ENCODE measurements at places on chromosomes 2 and 18. TPM values are rescaled to one million over a fixed set of nuclear protein-coding genes. Genes with fewer than 3 reads are reported as not detected.

The C2orf81 gene
- 1.1 TPM for total RNA-seq

- no peak for DNase-seq
Observed at GRCh38 chr2:147030966-147031720, 813.7 kb upstream of the ACVR2A start.

The CUL3 gene
- total RNA-seq = 77.1 TPM

DNA sequence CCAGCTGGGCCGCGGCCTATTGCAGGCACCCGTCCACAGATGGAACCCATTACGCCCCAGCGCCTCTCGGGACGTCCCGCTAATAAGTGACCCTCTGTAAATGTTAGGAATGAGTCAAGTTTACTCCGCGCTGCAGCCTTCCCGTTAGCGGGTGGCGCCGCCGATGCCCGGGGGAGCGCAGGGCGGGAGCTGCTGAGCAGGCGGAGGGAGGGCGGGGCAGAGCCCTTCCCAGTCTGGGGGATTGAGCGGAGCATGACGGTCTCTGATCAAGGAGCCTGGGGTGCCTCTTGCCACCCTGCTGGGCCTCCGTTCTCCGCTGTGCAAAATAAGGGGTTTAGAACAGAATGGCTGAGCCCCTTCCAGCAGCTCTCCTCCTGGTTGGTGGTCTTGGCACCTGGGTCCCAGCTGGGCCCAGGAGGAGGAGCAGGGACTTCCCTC, 10.5 kb downstream of the CROCC2 start:
- DNase-seq = peak; percentile 92

GRCh38 chr18:49008716-49009115, 58.0 kb upstream of the SMAD7 start:
- DNase-seq = no peak

- no peak for DNase-seq
Observed at GRCh38 chr2:172429301-172429968, 2.0 kb downstream of the ITGA6 start.

- no peak for DNase-seq
Observed at GRCh38 chr2:134745023-134745422, 26.2 kb upstream of the TMEM163 start.

DNA sequence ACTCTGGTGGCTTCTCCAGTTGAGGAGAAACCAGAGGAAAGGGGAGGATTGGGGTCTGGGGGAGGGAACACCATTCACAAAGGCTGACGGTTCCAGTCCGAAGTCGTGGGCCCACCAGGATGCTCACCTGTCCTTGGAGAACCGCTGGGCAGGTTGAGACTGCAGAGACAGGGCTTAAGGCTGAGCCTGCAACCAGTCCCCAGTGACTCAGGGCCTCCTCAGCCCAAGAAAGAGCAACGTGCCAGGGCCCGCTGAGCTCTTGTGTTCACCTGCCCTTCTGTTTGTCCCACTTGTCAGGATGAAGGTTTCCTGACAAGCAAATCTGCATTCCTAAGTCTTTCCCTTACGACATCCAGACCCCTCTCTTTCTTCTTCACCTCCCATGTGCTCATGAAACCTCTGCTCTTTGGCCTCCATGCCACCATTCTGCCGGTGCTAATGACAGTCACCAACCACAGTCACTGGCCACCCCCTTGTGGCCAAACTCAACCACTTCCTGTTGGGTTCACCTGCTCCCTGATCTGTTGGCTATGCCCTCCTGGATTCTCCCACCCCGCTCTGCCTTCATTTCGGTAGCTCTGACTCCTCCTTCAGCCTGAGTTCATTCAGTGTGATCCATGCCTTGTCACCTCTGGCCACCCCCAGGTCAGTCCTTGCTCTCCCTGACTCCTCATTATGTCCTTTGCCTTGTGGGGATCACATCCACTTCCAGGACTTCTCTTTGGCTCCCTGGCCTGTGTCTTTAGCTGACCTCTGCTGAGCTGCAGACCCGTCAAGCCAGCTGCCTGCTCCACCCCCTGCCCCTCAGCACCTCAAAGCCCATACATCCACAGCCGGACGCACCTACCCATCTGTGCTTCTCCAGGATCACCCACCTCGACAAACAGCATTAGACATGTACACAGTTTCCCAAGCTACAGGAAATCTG, 17.6 kb downstream of the EMX1 start:
- no peak for DNase-seq

DNA sequence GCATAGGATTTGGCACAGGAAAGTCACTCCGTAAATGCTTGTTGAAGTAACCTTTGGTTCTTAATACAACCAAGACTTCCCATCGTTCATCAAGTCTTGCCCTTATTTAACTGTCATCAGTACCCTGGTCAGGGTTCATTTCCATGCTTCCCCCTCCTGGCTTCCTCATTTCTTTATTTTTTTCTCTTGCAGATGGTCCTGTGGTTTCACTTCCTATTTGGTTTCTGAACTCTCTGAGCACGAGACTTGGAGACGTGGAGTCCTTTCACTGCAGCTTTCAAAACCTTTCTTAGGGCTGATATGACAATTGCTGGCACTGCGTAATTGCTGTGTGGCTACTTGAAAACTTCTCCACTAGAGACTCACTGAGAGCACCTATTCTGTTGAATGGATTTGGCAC, 59.9 kb upstream of the PID1 start:
- DNase-seq = no peak

The CAPN14 gene
- total RNA-seq = 0.10 TPM

GRCh38 chr18:62938487-62938886, 223.1 kb downstream of the PHLPP1 start:
- no peak for DNase-seq

DNA sequence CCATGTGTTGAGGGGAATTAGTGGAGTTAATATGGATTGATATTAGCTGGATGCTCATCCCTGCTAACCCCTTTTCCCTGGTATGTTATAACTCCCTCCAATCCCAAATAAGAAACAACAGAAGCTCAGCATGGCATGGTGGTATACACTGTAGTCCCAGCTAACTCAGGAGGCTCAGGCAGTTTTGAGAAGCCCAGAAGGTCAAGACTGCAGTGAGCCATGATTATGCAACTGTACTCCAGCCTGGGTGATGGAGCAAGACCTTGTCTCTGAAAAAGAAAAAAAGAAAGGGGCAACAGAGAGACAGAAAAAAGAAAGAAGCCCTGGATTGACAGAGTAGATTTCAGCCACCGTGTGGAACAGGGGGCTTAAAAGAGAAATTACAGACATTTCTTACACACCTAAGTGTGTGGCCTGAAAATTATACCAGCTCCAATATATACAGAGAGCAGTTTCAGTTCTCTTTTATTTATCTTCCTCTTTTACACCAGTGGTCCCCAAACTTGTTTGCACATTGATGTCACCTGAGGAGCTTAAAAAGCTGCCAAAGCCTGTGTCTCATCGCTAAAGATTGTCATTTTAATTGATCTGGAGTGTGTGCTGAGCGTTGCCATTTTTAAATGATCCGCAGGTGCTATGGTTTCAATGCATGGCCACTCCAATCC, 203.6 kb downstream of the UBE2E3 start:
- DNase-seq = no peak

- no peak for DNase-seq
Observed at GRCh38 chr2:196242131-196242620, 70.8 kb upstream of the STK17B start.

The FTCDNL1 gene
- total RNA-seq = 4.4 TPM

- no peak for DNase-seq
Observed at GRCh38 chr2:176826356-176826755, 386.2 kb upstream of the HNRNPA3 start.

DNA sequence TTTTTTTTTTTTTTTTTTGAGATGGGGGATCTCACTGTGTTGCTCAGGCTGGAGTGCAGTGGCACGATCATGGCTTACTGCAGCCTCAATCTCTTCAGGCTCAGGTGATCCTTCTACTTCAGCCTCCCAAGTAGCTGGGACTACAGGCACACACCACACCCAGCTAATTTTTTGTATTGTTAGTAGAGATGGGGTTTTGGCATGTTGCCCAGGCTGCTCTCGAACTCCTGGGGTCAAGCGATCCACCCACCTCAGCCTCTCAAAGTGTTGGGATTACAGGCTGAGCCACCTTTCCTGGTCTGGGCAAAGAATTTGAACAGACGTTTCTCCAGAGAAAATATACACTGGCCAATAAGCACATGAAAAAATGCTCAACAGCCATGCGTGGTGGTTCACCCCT, 2.9 kb upstream of the SNRNP200 start:
- no peak for DNase-seq

GRCh38 chr18:62505669-62506494, 16.9 kb upstream of the ZCCHC2 start:
- DNase-seq = no peak

DNA sequence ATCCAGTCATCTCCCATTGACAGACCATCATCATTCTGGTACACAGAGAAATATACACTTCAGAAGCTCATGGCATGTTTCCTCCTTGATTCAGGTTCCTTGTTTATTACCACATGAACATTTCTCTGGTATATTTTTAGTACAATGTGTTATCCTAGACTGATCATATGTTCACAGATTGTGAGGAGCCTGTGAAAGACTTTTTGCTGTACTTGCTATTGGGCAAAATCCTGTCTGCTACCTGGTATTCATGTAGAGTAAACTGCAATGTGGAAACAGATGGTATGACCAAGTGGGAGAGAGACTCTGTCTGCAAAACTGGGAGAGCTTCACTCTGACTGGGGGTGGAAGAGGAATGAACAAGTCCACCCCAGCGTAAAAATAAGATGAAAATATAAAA, 657.2 kb downstream of the IRS1 start:
- no peak for DNase-seq

GRCh38 chr2:110852051-110852450, 119.7 kb downstream of the ACOXL start:
- DNase-seq = peak; percentile 78

DNA sequence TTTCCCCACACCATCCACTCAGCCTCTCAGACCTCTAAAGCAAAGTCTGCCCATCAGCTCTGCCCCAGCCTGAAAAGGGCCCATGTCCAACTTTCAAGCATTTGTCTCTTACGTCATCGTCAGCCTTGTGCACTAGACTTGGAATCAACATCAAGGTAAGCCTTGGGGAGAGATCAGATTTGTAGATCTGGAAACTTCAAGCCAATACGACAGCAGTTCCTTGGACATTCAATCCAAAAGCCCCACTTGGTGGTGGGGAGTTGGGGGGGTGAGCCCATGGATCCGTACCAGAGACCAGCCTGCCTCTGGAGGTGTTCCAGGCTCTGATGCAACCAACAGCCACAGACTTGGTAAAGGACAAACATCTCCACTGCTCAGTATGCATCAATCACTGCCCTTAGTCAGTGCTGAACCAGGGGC, 206.8 kb upstream of the MEIS1 start:
- no peak for DNase-seq

- no peak for DNase-seq
Observed at GRCh38 chr18:57833441-57834101, 30.5 kb upstream of the ATP8B1 start.

- DNase-seq = no peak
Observed at GRCh38 chr2:215717501-215718381, 281.9 kb upstream of the FN1 start.

GRCh38 chr2:85989288-85989865, 100.6 kb upstream of the ST3GAL5 start:
- DNase-seq = no peak

GRCh38 chr2:166240387-166241313, 112.8 kb upstream of the SCN1A start:
- no peak for DNase-seq

GRCh38 chr2:216285701-216286100, 86.6 kb downstream of the MARCHF4 start:
- DNase-seq = no peak

DNA sequence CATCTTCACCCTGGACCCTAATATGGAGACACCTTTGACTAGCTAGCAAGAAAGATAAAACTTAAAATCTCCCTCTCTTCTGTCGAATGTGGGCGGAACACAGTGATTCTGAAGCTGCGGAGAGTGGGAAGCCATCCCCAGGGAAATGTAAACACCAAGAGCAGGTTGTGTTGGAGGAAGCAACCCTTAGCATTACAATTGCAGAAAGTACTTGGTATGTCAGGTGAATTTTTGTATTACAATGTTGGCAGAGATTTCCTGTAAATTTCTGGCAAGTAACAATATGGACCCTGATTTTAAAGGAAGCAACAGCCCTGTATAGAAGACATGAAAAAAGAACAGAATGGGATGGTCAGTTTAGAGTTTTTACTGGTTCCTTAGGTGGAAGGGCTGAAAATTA, 35.8 kb downstream of the TSN start:
- DNase-seq = no peak

The LOXHD1 gene
- 2.3 TPM for total RNA-seq

- no peak for DNase-seq
Observed at GRCh38 chr18:52353589-52353988, 13.6 kb downstream of the DCC start.

DNA sequence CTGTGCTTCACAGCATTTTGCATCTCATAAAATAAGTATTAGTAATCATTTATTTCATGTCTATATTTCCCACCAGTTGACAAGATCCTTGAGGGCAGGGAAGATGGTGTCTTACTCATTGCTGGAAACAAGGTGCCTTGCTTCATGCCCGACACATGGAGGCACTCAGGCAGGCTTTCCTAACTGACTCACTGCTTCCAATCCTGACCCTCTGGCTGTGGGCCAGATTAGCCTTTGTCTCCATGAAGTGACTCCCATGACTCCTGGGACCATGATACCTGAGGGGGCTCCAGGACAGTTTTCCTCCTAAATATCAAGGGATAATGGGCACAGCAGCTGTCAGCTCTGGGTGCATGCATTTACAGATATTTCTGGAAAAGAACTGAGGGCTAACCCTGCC, 275.1 kb downstream of the AGPS start:
- DNase-seq = no peak

- no peak for DNase-seq
Observed at GRCh38 chr2:5123582-5124196, 568.5 kb upstream of the SOX11 start.

All from mesenteric fat pad (tissue), 1 donor.